Stimulated activated CD4-positive, alpha-beta T cell treated with anti-CD3 and anti-CD28 coated beads, Interleukin-15, amount 100 ng/mL, for 1 hour (primary cell): ENCODE measurements at places on chromosomes 3 and 15.

DNA sequence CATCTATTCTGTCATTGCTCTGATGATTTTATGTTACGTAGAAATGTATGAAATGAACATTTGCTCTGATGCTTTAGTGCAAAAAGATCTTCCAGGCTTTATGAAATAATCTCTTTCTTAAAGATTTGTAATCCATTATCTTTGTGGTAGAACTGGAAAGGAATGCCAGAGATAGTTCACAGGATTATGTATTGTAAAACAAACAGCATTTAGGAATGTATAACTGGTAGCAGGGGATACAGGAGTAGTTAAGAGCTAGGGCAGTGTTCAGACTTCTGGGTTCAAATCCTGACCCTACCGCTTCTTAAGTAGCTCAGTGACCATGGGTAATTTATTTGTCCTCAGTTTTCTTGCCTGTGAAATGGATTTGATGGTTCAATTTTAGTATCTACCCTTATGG, 429.8 kb upstream of the TPM1 start:
- no peak for DNase-seq

GRCh38 chr3:5021116-5022092, 42.2 kb downstream of the BHLHE40 start:
- DNase-seq: no peak

GRCh38 chr3:18012436-18012835, 270.0 kb upstream of the TBC1D5 start:
- no peak for DNase-seq

DNA sequence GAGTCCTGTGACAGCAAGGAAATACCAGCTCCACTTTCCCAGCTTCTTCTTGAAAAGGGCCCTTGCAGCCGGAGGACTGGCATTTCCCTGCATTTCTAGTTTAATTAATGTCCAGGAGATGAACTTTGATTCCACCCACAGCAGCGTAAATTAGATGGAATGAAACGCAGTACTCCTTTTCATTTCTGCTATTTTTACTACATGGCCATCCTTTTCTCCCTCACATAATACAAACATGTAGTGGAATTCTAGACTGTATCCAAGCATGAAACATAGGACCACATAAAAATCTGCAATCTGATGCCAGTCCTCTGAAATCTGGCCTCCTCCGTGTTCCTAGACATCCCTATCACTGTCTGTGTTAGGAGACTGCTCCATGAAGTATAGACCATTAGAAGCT, 403.2 kb downstream of the NR2F2 start:
- no peak for DNase-seq

DNA sequence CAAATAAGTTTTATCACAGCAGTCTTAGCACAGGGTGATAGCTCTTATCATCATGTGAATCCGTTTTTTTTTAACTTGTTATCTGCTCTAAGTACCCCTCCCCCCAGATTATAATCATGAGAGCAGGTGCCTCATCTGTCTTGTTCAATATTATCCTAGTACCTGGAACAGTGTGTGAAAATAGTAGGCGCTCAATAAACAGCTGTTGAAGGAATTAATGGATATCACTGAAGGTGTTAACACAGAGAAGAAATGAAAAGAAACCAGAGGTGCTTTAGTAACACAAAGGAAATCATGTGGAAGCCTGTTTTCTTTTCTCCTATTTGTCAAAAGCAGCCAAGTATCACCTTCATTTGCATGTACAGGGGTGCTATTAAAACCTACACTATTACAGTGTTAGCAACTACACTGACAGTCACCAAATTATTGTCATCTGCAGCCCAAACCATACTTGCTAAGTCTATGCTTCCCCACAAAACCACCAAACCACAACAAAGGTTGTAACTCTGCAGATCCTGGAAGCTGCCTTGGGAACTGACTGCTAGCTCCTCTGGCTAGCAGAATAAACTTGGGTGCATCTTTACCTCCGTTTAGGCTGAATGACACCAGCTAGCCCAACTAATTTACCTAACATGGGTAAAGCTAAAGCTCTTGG, 2.9 kb downstream of the XPC start:
- peak; percentile 26 for DNase-seq

DNA sequence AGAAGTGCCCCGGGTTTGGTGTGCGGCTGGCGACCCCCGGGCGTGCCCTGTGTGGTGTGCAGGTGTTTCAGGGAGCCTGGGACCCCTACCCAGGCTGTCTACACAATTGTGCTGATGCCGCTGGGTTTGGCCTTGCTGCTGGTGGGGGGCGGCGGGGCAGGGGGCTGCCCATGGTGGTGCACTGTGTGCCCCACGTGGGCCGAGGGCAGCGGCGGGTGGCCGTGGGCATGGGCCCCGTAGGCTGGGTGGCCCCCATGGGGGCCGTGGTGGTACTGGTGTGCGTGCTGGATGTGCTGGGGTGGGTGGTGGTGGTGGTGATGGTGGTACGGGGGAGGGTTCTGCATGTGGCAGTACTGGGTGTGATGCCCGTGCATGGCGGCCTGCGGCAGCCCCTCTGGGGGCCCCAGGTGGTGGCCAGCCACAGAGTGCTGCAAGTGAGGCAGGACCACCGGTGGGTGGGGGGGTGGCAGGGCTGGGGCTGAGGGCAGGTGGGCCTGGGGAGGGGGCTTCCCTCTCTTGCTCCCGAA, 59.6 kb upstream of the RPL32 start:
- DNase-seq: no peak

GRCh38 chr3:179288845-179289244, 34.0 kb upstream of the ZNF639 start:
- DNase-seq: no peak

DNA sequence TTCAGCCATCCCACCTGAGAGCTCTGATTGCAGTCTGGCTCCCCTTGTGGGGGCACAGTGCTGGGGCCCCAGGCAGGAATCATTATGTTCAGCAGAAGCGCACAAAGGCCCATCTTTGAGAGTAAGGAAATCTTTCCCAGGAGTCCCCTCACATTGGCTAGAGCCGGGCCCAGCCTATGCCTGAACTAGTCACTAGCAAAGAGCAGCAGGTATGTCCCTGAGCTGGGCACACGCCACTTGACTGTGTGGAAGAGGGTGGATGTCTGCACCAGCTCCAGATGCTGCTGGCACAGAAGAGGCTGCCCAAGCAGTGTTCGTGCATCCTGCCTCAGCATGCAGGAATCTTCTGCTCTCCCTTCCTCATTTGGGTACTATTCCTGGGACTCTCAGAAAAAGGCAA, 26.3 kb downstream of the NR1I2 start:
- no peak for DNase-seq

DNA sequence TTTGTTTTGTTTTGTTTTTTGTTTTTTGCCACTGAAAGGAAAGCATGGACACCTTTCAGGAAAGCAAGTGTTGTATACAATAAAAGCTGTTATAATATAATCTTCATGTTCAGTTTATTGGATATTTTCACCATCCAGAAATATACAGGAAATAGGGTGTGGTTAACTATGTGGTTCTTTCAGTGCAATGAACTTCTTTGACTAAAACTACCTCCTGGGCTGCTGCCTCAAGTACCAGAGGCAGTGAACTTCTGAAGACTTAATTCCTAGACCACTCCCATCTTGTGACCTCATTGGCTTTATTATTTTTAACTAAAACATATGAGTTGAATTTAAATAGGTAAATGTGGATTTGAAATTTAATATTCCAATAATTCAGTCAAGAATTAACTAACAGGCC, 27.1 kb upstream of the TBL1XR1 start:
- DNase-seq: no peak

- no peak for DNase-seq
Measured at GRCh38 chr3:186400662-186401061, 38.6 kb upstream of the DGKG start.

GRCh38 chr3:115524549-115524948, 98.8 kb upstream of the GAP43 start:
- DNase-seq: no peak

- DNase-seq: no peak
Measured at GRCh38 chr15:64232400-64232799, 69.6 kb upstream of the PPIB start.

- no peak for DNase-seq
Measured at GRCh38 chr3:54939557-54940300, 11.9 kb upstream of the LRTM1 start.

GRCh38 chr15:36766449-36766848, 187.0 kb downstream of the CDIN1 start:
- DNase-seq: no peak

DNA sequence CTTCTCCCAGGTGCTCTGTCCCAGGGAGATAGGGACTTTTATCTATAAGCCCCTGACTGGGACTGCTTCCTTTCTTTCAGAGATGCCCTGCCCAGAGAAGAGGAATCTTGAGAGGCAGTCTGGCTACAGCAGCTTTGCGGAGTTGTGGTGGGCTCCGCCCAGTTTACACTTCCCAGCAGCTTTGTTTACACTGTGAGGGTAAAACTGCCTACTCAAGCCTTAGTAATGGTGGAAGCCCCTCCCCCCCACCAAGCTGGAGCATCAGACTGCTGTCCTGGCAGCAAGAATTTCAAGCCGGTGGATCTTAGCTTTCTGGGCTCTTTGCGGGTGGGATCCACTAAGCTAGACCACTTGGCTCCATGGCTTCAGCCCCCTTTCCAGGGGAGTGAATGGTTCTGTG, 253.8 kb upstream of the ARL6 start:
- no peak for DNase-seq

DNA sequence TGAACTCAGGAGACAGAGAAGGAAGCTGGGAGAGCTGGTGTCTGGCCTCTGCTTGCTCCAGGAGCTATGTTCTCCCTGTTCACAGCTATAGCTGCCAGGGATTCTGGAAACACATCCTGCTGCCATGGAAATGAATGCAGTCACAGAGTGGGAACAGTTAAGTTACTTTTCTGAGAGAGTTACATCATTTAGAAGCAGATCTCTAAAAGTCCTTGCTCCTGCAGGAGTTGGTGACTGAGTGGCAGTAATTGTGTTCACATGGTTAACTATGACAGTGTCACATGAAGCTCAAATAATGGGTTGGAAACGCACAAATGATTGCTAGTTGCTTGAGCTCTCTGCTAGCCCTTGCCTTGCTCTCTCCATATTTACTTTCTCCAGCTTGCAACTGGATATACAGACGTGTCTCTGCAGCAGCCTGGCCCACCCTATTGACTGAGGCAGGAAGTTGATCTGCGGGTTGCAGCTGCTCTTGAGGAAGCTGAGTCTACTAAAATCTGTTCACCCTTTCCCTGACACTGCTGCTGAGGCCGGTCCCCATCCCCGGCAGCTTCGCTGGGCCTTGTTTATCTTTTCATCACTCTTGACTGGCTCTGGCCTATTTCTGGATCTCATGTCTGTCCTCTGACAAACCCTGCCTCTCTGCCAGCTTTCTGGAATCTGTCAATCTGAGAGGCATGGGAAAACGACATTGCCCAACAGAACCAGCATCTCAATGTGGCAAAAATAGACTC, 16.7 kb upstream of the ISLR start:
- DNase-seq: no peak

DNA sequence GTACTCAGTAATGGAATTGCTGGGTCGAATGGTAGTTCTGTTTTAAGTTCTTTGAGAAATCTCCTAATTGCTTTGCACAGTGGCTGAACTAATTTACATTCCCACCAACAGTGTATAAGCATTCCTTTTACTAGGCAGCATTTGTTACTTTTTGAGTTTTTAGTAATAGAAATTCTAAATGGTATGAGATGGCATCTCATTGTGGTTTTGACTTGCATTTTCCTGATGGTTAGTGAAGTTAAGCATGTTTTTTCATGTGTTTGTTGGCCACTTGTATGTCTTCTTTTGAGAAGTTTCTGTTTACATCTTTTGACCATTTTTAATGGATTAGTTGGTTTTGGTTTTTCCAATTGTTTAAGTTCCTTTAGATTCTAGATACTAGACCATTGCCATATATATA, 28.4 kb downstream of the TP63 start:
- DNase-seq: no peak

GRCh38 chr3:138399766-138400165, 34.6 kb upstream of the ESYT3 start:
- DNase-seq: no peak

GRCh38 chr3:156256256-156256655, 135.9 kb downstream of the KCNAB1 start:
- DNase-seq: no peak

GRCh38 chr15:29309139-29309538, 39.5 kb upstream of the NSMCE3 start:
- no peak for DNase-seq

GRCh38 chr3:189229196-189229828, 57.5 kb downstream of the TPRG1 start:
- no peak for DNase-seq

- DNase-seq: no peak
Measured at GRCh38 chr15:63473007-63473748, 31.2 kb upstream of the USP3 start.

DNA sequence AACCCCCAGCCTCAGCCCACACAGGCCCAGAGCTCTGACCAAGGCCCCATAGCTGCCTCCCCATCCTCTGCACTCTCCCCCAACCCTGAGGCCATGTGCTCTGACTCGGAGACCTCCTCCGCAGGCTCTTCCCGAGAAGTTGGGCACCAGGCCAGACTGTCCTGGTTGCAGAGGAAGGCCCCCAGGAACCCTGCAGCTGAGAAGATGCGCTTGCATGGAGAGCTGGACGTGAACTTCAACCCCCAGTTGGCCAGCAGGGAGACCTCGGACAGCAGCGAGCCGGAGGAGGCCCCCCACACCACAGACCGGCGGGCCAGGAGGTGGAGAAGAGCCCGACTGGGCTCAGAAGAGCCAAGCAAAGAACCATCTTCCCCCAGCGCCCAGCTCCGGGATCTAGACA, 119.5 kb upstream of the EIF1B start:
- no peak for DNase-seq

- no peak for DNase-seq
Measured at GRCh38 chr3:40858364-40859115, 333.8 kb downstream of the ZNF621 start.

- no peak for DNase-seq
Measured at GRCh38 chr15:81097116-81097889, 36.8 kb upstream of the CFAP161 start.

DNA sequence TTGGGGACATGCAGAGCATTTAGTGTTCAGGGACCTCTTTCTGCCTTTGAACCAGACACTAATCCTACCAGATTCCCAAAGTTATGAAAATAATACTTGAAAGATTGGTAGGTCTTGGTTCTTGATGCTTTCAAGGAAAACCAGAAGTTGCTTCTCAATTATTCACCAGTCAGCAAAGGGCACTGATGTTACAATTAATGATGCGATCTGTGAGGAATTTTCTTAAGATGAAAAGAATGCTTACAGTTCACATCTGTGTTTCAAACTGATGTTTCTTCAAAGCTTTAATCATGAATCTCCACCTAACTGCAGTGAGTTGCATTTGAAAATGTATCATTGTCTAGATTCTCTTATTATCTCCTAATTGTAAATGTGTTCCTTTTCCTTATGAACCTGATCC, 161.0 kb downstream of the NAALADL2 start:
- DNase-seq: no peak

DNA sequence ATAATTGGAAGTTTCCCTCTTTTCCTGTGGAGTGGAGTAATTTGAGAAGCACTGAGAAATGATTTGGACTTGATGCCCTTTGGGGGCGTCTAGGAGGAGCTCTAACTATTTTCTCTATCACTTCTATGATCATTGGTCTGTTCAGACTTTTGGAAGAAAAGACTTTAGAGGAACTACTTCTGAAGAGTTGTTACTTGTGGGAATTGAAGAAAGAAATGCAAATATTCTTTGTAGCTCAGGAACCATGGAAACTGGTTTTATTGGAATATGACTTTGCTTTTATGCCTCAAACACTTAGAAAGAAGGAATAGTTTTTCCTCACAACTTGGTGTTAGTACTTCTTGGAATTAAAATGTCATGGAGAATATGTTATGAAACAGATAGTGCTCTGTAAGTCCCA, 122.0 kb upstream of the ALDH1A3 start:
- no peak for DNase-seq
